Cardiac fibroblast (primary cell): ENCODE measurements at places on chromosomes 5 and 9.
A peak's percentile ranks its signal among the peaks of the same experiment; 100 is the strongest.

DNA sequence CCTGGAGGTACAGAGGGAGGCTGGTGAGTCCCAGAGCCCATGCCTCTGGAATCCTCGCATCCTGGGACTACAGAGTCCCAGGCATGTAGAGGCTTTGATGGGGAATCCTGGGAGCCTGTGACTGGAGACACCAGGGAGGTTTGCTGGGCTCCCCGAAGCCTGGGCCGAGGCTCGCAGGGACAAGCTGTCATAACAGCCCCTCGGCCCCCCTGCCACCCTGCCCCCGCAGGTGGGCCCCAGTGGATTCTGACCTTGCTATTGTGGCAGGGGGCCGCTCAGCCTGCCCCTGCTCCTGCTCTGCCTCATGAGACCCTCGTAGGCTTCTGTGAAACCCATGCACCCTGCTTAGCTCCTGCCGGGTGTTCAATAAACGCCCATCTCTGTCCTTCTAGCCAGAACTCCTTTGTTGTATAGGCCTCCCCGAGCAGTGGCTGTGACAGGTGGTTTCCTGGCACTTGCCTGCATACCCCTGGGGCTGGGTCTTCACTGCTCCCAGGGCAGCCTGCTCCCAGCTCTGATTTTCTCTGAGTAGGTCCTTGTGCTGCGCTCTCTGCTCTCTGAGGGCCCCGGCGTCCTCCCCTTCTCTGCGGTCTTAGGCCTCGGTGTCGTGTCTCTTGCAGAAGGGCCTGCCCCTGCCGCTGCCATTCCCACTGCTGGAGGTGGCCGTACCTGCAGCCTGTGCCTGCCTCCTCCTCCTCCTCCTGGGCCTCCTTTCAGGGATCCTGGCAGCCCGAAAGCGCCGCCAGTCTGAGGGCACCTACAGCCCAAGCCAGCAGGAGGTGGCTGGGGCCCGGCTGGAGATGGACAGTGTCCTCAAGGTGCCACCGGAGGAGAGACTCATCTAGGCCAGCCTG, 20.4 kb downstream of the CRB2 start:
- no peak for DNase-seq

GRCh38 chr9:131555841-131556673, 10.7 kb downstream of the PRRT1B start:
- DNase-seq, result no peak

- DNase-seq, result no peak
Observed at GRCh38 chr9:23361096-23361495, 464.9 kb downstream of the ELAVL2 start.

- peak; percentile 5 for DNase-seq
Observed at GRCh38 chr9:7844242-7844641, 44.7 kb upstream of the DMAC1 start.

- no peak for DNase-seq
Observed at GRCh38 chr5:160464466-160464797, 42.8 kb downstream of the PTTG1 start.

DNA sequence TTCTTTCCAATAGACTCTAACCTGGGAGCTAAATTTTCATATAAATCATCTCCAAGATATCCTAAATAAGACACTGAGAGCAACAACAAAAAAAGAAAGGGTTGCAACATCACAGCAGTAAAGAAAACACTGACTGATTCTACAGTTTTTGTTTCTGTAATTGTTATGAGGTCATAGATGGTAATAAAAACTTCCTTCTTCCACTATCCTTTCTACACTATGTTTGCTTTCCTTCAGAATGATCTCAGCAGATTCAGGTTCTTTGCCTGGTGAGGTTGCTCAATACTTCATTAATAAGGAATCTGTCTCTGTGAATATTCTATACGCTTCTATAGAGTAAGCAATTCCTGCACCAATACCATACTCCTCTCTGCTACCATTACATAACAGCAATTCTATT, 835.6 kb upstream of the GRAMD2B start:
- no peak for DNase-seq

- peak; percentile 89 for DNase-seq
Observed at GRCh38 chr5:113050721-113051382, 74.3 kb downstream of the DCP2 start.

GRCh38 chr5:107218457-107219193, 452.1 kb downstream of the EFNA5 start:
- peak; percentile 75 for DNase-seq

GRCh38 chr5:38795986-38796741, 49.6 kb upstream of the OSMR start:
- peak; percentile 15 for DNase-seq

DNA sequence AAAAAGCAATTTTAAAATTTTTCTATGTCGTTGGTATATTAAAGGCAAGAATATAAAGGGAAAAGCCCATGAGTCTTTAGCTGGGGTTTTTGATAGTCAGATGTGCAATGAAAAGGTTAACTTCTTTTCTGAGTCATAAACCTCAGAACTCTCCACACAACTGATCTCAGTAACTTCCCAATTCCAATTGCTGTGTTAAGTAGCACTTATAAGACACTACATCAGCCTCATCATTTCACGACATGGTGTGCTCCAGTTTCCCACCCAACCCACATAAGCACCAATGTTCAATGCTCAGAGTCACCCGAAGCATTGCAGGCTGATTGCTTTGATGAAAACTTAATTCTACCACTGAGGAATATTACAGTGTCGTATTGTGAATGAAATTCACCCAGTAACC, 155.8 kb downstream of the TSSK1B start:
- DNase-seq, result no peak

DNA sequence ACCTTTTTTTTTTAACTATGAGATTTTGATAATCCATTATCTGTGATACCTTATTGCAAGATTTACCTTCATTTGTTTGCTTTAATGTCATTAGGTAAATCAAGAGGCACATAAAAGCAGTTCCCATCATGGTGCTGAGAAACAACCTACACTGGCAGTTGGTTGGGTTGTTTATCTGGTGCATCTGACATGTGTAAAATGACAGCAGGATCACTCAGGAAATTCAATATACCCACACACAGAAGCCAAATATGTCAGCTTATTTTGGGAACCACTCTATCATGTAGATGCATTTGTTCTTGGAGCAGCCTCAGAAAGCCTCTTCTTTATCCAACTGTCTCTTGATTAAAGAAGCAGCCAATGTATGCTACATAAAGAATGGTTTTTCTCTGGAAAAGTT, 7.8 kb upstream of the CCDC192 start:
- DNase-seq, result no peak

DNA sequence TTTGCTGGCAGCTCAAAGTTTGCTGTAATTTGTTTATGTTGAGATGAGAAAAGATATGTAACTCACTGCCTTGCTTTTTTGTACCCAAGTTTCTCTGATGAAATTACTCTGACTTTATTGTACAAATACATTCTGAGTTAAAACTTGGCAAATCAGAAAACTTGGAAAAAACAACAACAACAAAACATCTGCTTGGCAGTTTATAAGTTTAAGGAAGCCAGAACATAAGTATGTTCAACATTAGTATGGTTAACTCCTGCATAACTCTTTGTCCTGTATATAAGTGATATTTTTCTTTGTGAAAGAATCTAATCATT, 233.1 kb downstream of the MAST4 start:
- no peak for DNase-seq

GRCh38 chr5:113062869-113063508, 86.4 kb downstream of the DCP2 start:
- no peak for DNase-seq

DNA sequence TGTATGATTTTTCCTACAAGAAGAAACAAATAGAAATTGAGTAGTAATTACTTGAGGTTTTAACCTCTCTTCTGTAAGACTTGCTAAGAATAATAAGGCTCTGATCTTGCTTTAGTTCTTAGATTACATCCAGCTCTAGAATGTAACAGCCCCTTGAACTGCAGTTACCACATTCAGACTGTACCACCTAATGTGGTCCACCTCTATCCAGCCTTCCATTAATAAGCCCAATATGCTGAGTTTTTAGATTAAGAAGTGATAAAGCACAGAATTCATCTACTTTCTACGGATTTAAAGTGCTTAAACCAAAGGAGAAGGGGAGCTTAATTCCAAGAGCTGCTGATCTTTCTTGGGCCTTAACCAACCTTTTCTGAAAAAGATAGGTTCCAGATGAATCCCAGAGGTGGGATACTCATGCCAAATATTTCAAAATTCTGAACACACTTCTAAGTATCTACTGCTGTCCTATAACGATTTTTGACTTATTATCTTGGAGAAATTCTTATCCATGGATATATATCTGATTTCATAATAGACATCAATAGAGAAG, 131.5 kb downstream of the ZNF608 start:
- DNase-seq, result no peak

- no peak for DNase-seq
Observed at GRCh38 chr5:129454461-129454860, 5.6 kb upstream of the ADAMTS19 start.

DNA sequence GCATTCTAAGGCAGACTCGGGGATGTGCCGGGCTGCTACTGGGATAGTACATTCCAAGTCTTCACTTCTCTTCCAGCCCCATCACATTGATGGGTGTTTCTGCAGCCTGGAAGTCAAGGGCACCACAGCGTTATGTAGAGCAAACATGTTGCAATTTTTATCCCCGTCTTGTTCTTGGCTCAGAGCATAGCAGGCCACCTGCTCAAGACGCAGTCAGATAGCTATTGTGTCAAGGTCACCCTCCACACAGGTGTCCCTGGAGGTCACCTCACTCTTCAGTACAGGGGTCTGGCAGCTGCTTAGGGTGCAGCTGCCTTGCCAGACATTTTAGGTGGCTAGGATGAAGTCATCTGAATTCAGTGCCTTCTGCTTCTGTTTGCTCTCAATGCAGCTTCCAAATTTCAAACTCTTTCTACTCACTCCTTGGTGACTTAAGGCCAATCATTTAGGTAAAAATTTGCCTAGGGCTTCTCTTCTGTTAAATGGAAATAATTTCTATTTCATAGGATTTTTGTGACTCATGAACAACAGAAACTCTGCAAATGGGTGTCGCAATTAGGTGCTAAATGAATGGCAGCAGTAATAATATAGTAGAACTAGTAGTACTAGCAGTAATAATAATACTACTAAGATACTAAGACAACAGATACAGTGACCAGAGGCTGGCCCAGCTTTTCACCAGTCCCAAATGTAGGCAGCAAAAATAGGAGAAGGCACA, 24.3 kb downstream of the KCNV2 start:
- DNase-seq, result no peak

DNA sequence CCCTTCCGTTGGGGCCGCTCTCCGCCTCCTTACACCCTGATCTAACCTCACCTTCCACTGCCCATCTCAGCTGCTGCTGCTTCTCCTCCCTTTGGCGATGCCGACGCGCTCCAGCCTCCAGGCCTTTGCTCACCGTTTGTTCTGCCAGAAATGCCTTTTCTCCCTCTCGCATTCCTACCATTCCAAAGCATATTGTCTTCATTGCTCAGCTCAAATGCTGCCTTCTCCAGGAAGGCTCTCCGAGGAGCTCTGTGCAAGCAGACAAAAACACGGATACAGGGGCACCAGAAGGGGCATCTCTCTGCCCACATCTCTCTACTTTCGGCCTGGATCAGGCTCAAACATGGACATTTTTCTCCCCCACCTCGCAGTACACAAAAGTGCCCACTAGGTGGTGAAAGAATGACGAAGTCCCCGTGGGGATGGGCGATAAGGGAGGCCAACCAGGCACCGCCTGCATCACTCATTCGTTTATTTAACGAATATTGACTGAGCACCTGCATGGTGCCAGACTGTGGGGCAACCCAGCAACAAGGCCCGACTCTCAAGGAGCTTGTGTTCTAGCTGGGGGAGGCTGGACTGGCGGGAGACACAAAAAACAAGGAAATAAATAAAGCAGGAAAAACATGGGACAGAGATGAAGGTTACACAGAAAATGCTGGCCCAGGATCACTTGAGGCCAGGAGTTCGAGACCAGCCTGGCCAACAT, 7.3 kb upstream of the GRHPR start:
- DNase-seq, result peak; percentile 81

DNA sequence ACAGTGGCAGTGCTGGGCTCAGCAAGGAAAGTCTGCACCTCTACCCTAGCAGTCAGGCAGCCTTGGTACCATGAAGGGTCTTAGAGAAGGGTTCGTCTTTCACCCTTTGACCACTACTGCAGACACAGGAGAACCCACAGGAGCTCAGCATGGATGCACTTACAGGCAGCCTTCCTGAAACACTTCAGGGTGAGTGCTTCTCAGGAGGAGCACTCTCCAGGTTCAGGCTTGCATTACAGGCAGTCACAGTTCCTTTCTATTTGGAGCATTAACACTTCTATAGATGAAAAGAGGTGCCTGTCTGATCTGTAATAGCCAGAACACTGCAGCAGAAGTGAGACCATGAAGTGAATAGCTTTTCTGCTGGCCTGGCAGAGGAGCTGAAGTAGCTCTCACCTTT, 8.7 kb upstream of the CYLC2 start:
- no peak for DNase-seq

GRCh38 chr9:132351404-132352045, 3.3 kb downstream of the SETX start:
- DNase-seq, result no peak

DNA sequence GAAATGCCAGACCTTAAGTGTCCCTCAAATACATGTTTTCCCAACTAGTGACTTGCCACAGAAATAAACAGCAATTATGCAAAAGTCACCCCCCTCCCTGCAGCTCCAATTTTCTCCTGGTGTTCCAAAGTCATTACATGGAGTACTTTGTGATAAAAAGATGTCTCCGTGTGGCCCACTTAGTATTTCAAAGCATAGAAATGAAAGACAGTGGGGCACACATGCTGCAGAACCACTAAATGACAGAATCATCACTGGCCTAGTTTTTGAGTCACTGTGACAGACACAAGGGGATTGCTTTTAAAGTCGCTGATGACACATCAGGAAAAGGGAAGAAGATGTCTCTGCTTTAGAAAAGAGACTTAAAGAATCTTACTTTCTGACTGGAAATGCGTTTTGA, 323.4 kb downstream of the PSAT1 start:
- peak; percentile 36 for DNase-seq

DNA sequence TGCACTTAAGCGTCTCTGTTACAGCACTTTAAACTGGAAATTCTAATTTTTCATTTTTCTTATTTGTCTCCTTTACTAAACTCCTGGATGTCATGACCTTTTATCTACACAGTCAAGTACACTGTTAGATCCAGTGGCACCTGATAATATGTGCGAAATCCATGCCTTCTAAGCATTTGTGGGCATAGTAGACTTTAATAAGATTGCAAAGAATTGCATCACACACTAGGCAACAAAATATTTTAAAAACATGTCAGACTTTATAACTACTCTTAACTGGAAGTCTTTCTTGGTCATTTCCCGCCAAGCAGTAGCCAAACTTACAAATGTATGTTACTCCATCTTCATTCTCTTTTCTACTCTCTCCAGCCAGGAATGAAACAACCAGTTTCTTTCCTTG, 5.0 kb upstream of the SPINK1 start:
- DNase-seq, result no peak

DNA sequence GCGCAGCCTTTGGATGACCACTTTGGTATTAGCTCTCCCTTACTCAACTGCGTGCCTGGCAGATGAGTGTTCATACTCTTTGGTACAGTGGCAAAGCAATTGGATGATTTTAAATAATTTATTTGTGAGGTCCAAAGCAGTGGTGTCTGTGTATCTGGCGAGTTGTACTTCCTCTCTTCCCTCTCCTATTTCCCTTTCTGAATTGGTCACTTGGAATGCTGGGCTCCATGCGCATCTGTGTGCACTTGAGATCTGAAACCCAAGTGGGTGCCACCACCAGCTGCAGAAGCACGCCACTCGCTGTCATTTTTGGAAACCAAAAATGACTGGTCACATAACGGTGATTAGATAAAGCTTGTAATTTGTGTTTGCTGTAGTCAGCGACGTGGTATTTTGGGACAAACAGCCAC, 386.0 kb upstream of the KLF4 start:
- DNase-seq, result no peak
